ENCODE measurements at places on chromosomes 12 and 14. TPM values are rescaled to one million over a fixed set of nuclear protein-coding genes. Genes with fewer than 3 reads are reported as not detected.

CLEC4D gene
- total RNA-seq = not detected

RNASE7 gene
- 0.07 TPM for total RNA-seq

OVCH1 gene
- total RNA-seq = not detected

DTX3 gene
- 16.2 TPM for total RNA-seq

PGF gene
- total RNA-seq = 4.5 TPM

MYH6 gene
- total RNA-seq = 0.13 TPM

ADAMTS20 gene
- not detected for total RNA-seq

C12orf56 gene
- total RNA-seq = 0.03 TPM

SLC25A21 gene
- 1.2 TPM for total RNA-seq

SLC4A8 gene
- total RNA-seq = 1.5 TPM

SELPLG gene
- total RNA-seq = 0.97 TPM

PRR4 gene
- 1.6 TPM for total RNA-seq

MMAB gene
- total RNA-seq = 26.8 TPM

HOXC11 gene
- total RNA-seq = 0.90 TPM

ANO4 gene
- total RNA-seq = 0.07 TPM

CLEC9A gene
- total RNA-seq = not detected

FAM181A gene
- total RNA-seq = not detected

SLC41A2 gene
- total RNA-seq = 20.4 TPM

WNT1 gene
- total RNA-seq = 0.07 TPM

IL26 gene
- not detected for total RNA-seq

SLC15A5 gene
- not detected for total RNA-seq

SNX6 gene
- total RNA-seq = 108 TPM

SYCP3 gene
- total RNA-seq = not detected

TMPRSS12 gene
- not detected for total RNA-seq

TCP11L2 gene
- total RNA-seq = 2.3 TPM

AMN gene
- total RNA-seq = 0.54 TPM

PA2G4 gene
- total RNA-seq = 268 TPM

GNB3 gene
- 1.4 TPM for total RNA-seq

ART4 gene
- total RNA-seq = not detected

HHIPL1 gene
- 0.20 TPM for total RNA-seq

MLEC gene
- 115 TPM for total RNA-seq

AHNAK2 gene
- 278 TPM for total RNA-seq

GRIP1 gene
- 3.5 TPM for total RNA-seq

RPGRIP1 gene
- 0.10 TPM for total RNA-seq

ASIC1 gene
- total RNA-seq = 5.3 TPM

HOXC6 gene
- 4.4 TPM for total RNA-seq

SDR9C7 gene
- not detected for total RNA-seq

DENND5B gene
- 13.0 TPM for total RNA-seq

SYNDIG1L gene
- not detected for total RNA-seq

MYF6 gene
- total RNA-seq = not detected

FMNL3 gene
- total RNA-seq = 2.5 TPM

CFAP251 gene
- 0.95 TPM for total RNA-seq

MIP gene
- not detected for total RNA-seq

KCNC2 gene
- total RNA-seq = not detected

PRH2 gene
- not detected for total RNA-seq

TAC3 gene
- not detected for total RNA-seq

LARP4 gene
- 34.4 TPM for total RNA-seq

FSCB gene
- total RNA-seq = not detected

LTBP2 gene
- 7.6 TPM for total RNA-seq

ATL1 gene
- 4.6 TPM for total RNA-seq
